Lung (tissue), 17 donors: ENCODE measurements at places on chromosomes 2 and 18.

DNA sequence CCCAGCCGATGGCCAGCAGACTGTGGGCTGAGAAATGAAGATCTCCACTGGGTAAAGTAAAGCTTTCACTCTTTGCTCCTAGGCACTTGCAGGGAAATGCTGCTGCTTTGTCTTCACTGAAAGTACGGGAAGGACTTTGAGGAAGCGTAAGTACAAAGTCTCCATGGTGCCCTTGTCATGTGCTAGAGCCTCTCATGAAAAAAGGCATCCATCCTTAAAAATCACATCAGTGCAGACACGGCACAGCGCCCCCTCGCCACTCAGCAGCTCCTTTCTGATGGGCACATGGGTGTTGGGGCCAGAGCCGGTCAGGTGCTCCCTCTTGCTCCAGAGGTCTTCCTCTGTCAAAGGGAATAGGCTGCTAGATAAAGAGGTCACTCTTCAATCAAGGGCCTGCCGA, 109.0 kb upstream of the STPG4 start:
- no peak for DNase-seq

GRCh38 chr2:439556-440402, 151.9 kb upstream of the ALKAL2 start:
- DNase-seq: peak; percentile 94

DNA sequence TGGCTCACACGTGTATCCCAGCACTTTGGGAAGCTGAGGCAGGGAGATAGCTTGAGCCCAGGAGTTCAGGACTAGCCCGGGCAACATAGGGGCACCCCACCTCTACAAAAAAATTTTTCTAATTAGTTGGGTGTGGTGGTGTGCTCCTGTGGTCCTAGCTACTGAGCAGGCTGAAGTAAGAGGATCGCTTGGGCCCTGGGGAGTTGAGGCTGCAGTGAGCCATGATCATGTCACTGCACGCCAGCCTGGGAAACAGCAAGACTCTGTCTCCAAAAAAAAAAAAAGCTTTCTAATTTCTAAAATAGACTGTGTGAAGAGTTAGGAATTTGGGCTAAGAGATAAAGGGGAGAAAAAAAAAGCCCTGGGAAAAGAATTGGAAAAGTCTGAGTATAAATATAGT, 51.9 kb upstream of the NAB1 start:
- no peak for DNase-seq

DNA sequence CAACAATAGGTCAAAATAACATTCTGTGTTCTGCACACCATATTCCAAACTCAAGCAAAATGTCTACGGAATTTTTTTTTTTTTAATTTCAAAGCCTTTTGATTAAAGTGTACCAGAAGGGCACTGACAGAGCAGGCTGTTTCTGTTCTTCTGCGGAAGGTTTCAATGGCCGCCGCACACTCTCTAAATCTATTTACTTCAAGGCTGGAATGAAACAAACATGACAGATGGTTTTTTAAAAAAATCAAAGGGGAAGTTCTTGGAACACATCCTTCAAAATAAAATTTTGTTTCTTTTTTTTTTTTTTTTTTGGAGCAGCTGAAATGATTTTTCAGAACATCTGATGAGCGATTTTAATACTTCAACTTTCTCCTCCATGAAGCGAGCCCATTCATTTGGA, 259.1 kb downstream of the TXNL1 start:
- DNase-seq: peak; percentile 52

- no peak for DNase-seq
These were observed 16.1 kb downstream of the ACOXL start for GRCh38 chr2:110748489-110748867.

DNA sequence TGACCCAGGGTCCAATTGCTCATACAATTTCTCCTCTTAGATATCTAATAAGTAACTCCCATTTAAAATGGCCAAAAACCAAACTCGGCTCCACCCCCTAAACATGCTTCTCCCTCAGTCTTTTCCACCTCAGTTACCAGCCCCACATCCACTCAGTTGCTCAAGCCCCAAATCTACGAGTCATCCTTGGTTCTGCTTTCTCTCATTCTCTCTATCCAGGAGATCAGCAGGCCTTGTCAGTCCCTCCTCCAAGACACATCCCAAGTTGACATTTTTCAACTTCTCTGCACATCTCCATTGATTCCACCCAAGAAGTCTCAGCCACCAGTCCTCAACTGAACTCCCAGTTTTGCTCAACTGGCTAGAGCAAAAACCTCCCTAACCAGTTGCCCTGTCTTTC, 40.5 kb upstream of the RTN4 start:
- DNase-seq: no peak

DNA sequence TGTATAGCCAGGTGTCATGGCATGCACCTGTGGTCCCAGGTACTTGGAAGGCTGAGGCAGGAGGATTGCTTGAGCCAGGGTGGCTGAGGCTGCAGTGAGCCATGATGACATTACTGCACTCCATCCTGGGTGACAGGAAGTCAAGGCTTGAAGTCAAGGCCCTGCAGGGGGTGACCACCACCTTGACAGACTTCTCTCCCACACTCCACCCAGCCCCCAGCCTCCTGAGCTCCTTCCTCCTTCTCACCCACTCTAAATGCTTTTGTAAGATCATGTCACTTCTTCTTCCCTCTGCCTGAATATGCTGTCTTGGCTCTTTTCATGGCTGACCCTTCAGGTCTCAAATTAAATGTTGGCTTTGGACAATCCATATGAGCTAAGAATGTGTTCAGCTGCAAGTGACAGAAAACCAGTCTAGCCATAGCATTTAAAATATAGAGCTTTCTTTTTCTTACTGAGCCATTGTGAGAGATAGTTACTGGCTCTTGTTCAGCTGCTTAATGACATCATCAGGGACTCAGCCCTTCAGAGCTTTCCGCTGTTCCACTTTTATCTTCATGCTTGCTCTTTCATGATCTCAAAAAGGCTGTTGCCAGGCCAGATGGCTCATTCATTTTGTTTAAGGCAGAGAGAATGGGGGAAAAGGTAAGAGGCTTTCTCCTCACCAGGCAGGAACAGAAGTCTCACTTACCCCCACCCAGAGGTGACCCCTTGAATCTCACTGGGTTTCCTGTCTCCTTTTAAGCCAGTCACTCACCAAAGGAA, 36.7 kb upstream of the TTC39C start:
- peak; percentile 18 for DNase-seq

DNA sequence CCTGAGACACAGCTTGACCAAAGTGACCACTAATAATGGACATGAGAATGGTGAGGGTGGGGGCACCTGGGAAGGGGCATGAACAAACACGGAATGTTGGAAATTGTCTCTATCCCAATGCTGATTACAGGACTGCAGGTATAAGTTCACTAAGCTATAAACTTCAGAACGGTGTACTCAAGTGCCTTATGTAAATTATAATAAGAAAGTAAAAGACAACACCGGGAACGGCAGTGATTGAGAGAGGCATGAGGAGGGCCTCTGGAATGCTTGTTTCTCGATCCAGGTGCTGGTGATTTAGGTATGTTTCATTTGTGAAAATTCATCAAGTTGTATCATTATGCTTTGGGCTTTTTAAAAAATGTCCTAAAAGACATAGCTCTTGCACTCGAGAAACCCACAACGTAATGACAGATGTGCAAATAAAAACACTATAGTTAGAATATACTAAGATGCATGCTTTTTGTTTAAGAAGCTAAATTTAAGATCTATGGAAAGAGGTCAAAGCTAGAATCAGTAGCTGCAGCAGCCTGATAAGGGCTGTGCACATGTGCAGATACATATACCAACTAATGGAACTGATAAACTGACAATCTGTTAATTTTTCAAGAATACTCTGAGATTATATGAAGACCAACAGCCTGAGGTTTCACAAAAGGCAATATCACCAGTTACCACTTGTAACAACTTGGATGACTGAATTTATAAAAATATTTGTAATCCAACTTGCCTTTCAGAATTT, 7.6 kb downstream of the HIBCH start:
- DNase-seq: no peak

DNA sequence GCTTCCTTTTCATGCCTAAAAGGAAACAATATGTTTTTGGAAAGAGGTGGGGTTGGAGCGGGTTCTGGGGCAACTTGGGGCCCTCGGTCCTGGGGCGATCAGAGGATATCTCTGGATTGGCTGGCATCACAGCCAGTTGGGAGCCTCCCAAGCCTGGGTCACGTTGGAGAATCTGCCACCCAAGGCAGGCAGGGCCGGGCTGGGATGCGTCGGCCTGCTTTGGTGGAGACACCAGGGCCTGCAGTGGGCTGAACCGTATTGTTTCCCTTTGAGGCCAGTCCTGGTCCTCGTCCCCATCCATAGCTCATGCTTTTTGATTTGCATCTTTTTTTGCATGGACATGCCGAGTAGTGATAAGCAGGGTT, 235.8 kb downstream of the ATAD2B start:
- no peak for DNase-seq

- DNase-seq: peak; percentile 91
These were observed 86.3 kb downstream of the ZFP36L2 start for GRCh38 chr2:43139996-43140621.

GRCh38 chr2:128505575-128506526, 187.2 kb upstream of the HS6ST1 start:
- no peak for DNase-seq

GRCh38 chr18:50196261-50196660, 1.3 kb upstream of the MYO5B start:
- DNase-seq: no peak

- DNase-seq: no peak
These were observed 36.2 kb downstream of the XDH start for GRCh38 chr2:31378389-31378788.

DNA sequence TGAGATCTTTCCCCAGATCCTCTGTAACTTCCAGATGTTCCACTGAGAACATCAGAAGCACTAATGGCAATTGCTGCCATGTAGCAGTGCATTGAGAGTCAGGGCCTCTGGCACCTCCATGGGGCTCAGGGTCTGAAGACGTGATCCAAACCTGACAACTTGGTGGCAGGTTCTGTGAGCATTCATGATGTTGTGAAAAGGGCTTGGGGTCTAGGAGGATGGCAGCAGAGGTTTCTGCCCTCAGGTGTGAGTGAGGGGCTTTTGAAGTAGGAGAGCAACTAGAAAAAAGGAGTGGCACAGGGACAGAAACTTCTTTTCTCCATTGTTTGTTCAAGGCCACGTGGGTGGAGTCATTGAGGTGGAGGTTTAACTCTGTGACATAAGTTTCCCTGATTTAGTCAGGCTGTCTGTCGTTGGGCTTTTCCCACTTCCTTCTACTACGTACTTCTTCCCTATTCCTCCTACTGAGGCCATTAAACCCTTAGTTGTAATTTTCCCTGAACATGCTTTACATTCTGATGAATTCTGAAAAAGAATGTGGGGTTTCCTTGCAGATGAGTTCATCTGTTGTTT, 13.1 kb downstream of the CFLAR start:
- DNase-seq: no peak

GRCh38 chr2:193935114-193935513, 1721.9 kb upstream of the SLC39A10 start:
- no peak for DNase-seq

- DNase-seq: no peak
These were observed 269.3 kb downstream of the GLI2 start for GRCh38 chr2:121004950-121005349.

DNA sequence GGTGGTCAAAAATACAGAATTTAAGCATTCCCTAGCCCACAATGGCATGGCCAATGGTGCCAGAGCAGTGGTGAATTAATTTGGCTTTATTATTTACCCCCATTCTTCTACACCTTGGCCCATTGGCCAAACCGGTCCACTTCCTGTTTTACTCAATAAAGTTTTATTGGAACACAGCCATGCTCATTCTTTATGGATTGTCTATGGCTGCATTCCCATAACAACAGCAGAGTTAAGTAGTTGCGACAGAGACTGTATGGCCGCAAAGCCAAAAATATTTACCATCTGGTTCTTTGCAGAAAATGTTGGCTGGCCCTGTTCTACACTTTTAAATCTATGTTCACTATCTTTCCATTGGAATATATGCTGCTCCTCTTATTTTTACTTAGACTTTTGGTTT, 130.3 kb upstream of the CCDC68 start:
- no peak for DNase-seq

- DNase-seq: no peak
These were observed 87.7 kb upstream of the CXCR4 start for GRCh38 chr2:136205615-136206014.

DNA sequence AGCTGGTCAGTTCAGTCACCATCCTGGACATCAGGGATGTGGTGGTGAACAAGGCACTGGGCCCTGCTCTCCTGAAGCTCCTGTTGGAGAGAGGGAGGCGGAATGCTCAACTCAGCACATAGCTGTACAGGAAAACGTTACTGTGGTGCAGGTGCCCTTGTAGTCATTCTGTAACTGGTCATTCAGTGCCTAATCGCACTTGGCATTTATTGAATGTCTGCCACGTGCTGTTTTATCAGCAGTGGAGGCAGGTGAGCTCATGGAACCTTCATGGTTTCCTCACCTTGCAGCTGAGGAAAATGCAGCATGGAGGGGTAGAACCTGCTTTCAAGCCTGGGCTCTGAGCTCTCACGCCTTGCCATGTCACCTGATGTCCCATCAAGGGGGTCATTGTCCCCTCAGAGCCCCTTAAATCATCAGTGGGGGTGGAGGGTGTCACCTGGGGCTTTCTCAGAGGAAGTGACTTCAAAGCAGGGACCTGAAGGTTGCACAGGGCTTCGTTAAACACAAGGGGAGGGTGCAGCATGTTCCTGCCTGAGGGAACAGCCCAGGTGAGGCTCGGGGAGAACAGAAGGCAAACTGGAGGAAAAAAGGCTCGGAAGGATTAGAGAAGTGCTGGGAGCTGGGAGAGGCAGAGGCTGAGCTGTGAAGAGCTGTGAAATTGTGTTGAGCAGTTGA, 56.0 kb upstream of the RPL31 start:
- no peak for DNase-seq

- DNase-seq: no peak
These were observed 99.5 kb downstream of the DYSF start for GRCh38 chr2:71552861-71553301.

DNA sequence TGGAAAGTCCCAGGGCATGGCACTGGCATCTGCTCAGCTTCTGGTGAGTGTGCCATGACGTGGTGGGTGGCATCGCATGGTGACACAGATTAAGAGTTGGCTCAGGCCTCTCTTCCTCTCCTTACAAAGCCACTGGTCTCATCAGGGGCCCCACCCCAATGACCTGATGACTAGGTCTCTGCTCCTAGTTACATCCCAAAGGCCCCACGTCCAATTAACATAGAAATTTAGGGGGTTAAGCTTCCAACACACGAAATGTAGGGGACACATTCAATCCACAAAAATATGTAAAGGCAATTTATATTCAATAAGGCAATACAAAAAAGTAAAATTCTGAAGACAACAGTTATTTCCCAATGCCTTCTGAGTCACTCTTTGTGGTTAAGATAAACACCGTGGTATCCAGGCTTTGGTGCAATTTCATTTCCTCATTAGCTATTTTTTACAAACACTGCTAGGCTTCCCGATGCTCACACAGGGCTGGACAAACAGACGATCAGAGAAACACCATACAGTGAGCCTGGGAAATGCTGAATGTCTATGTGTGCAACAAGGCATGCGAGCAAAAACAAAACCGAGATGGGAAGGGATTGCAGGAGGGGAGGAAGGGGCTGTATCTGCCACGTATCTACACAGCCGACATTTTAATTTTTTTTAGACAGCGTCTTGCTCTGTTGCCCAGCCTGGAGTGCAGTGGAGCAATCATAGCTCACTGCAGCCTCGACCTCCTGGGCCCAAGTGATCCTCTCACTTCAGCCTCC, 67.2 kb downstream of the MBP start:
- no peak for DNase-seq
